Lower lobe of right lung (tissue), 2 donors: ENCODE measurements at places on chromosomes 1 and 21.

DNA sequence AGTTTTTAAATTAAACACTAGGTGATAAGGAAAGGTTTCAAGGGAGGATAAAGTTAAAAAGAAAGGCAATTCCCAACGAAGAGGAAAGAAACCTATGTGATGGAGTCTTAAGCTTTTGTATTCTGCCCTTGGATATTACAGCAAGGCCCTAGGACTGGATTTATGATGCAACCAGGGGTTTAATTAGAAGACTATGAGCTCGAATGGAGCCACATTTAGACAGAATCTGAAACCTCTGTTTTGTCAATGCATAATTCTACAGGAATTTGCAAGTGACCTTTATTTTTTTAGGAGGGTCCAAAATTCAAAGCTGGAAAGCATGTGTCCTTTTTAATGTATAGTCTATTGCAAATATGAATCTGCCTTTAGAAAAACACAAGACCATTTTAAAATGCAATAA lies 37.9 kb downstream of the TGFB2 start:
- DNase-seq, result no peak

- no peak for DNase-seq
Measured at GRCh38 chr1:238001818-238002217, 111.1 kb upstream of the ZP4 start.

DNA sequence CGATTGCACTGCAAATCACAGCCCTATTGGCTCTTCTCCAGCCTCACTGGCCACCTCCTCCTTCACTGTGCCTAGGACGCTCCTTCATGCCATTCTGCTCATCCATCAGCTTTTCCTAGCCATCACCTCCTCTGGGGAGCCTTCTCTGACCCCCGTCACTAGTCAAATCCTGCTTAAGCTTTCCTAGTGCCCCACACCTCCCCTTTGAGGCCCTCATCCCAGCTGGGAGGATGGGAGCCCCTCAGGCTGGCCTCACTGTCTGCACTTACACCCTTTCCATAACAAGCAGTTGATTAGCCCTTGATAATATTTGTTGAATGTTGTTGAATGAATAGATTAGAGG lies 50.7 kb downstream of the KLHDC7A start:
- no peak for DNase-seq

DNA sequence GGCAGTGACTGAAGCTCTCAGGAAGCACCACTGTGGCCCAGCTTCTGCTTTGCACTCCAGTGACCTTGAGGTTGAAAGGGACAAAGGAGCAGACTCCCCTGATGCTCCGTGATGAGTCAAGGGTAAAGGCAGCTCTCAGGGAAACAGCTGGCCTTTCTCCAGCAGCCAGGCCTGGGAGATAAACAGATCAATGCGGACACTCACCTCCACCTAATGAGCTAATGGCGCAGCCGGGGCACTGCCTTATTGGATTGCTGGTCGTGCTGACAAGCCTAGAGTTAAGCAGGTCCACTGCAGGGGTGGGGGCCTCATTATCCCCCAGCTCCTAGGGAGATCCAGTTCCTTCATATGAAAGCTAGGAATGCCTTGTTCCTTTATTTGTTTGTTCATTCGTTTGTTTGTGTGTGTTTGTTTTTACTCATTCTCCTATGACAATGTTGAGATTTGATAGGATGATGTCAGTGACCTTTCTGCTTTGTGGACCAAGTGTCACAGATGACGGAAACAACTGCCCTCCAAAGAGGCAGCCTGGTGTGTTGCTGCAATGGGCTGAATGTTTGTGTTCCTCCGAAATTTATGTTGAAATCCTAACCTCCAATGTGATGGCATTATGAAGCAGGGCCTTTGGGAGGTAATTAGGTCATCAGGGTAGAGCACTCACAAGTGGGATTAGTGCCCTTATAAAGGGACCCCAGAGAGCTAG lies 141.4 kb upstream of the BEND5 start:
- DNase-seq, result peak; percentile 41

DNA sequence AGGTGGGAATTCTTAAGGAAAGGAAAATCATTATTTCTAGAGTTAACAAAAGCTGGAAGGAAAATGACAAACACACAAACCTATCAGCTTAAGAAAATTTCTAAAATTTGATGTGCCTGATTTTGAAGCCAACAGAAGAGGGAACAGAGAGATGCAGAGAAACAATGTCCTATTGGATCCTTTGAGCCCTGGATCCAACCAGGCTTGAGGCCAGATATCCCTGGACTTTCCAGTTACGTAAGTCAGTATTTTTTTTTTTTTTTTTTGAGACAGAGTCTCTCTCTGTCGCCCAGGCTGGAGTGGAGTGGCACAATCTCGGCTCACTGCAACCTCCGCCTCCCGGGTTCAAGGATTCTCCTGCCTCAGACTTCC lies 648.9 kb downstream of the KIF26B start:
- DNase-seq, result no peak

- no peak for DNase-seq
Measured at GRCh38 chr21:15139898-15140297, 75.1 kb upstream of the NRIP1 start.

- no peak for DNase-seq
Measured at GRCh38 chr1:95323123-95323522, 89.1 kb downstream of the RWDD3 start.

DNA sequence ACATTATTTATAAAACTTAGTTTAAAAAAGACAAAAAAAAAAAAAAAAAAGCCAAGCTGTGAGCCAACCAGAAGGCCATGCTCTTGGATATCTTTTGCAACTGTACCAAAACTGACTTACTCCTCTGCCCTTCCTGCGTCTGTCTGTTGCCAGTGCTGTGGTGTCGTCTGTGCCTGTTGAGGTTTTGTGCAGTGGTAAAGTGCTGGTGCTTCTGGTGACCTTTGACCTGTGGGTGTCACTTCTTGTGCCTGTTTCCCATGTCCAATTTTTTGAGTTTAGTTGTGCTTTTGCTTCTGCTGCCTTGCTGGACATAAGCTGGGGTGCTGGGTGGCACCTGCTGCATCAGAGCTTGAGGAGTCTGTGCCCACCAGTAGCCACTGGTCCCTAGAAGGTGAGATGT lies 41.4 kb downstream of the RNF187 start:
- DNase-seq, result no peak

GRCh38 chr1:67646145-67647035 lies 38.6 kb upstream of the GADD45A start:
- no peak for DNase-seq

DNA sequence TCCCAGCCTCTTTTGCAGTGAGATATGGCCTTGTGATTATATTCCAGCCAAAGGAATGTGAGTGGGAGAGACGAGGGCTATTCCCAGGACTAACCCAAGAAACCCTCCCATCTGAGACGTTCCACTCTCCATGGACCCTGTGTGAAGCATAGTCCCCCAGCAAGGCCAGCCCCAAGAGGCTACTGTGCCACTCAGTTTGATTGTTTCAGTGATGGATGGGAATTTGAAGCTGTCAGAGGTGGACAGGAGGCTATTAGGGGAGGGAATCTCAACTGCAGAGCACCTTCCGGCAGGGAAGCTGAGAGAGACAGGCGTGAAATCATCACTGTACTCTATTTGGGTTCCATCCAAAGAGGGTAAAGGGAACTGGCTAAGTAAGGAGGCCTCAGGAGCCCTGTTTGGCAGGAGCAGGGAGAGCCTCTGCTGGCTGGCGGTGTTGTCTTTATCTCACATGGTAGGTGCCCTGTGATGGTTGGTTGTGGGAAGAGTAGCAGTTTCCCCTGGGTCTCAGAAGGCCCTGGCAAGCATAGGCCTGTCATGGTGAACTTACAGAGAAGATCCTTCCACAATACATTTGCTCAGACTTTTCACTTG lies 3.4 kb upstream of the TEX35 start:
- DNase-seq, result no peak

- DNase-seq, result no peak
Measured at GRCh38 chr21:28696844-28697410, 295.8 kb downstream of the LTN1 start.

- no peak for DNase-seq
Measured at GRCh38 chr1:220184506-220184905, 87.7 kb downstream of the RAB3GAP2 start.

GRCh38 chr1:37284053-37284452 lies 190.3 kb upstream of the ZC3H12A start:
- no peak for DNase-seq

- DNase-seq, result no peak
Measured at GRCh38 chr1:7253988-7254587, 468.8 kb downstream of the CAMTA1 start.

GRCh38 chr1:115829947-115830346 lies 11.0 kb downstream of the NHLH2 start:
- DNase-seq, result no peak

DNA sequence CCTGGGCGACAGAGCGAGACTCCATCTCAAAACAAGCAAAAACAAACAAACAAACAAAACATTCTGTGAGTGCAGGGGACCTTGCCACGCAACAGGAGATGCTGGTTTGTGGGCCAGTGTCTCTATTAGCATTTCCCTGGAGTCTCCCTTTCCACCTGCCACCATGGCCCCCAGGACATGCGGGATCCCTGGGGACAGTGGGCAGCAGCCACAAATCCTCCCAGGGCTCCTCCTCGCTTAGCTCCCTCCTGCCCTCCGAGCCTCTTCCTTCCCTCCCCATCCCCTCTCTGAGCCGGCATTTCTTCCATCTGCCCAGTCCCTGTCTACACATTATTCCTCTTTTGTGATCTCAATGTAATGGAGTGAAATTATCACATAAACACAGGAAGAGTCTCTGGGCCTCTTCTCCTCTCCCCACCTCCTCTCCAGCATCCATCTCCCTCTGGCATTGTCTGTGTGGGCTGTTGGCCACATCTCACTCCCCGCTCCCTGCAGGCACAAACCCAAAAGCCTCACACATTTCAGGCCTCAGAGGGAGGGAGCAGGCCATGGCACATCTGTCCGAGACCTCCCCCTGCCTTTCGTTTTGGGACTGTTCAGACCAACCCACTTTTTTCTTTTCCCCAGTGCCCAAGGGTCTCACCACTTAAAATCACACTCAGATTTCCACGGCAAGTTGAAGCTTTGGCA lies 144.3 kb downstream of the MIS18A start:
- no peak for DNase-seq

DNA sequence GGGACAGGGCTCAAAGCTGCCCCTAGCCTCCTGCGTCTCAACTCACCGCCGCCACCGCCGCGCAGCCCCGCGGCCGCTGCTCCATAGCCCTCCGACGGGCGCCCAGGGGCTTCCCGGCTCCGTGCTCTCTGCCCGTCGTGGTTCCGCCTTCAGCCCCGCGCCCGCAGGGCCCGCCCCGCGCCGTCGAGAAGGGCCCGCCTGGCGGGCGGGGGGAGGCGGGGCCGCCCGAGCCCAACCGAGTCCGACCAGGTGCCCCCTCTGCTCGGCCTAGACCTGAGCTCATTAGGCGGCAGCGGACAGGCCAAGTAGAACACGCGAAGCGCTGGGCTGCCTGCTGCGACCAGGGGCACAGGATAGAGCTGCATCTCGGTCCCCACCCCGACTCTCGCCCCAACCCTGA lies at the start of gene TNFRSF25:
TNFRSF25 (minus strand) TSS at position 151 of the 400 bp plus-strand sequence; CDS start at position 85, 66 bp downstream.
- no peak for DNase-seq

- DNase-seq, result no peak
Measured at GRCh38 chr1:10544239-10544638, 69.5 kb downstream of the PEX14 start.

DNA sequence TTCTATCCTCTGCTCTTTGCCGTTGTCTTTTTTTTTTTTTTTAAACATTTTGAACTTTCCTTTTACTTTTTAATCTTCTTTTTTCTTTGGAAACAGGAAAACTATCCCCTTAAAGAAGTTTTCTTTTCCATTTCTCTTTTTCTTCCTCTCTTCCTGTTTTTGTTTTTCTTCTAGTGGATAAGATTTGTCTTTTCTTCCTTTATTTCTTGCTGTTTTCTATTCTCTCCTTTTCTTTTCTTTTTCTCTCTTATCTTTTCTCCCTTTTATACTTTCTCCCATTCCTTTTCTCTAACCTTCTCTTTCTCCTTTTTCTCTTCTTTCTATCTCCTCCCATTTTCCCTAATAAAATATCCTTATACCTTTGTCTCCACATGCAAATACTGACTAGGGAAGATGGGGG lies 46.2 kb downstream of the PEX14 start:
- no peak for DNase-seq

GRCh38 chr1:152759453-152760173 lies 1.8 kb downstream of the KPRP start:
- DNase-seq, result no peak

GRCh38 chr1:14852291-14852690 lies 253.8 kb downstream of the KAZN start:
- no peak for DNase-seq

GRCh38 chr1:65044411-65044810 lies 78.1 kb upstream of the JAK1 start:
- no peak for DNase-seq

DNA sequence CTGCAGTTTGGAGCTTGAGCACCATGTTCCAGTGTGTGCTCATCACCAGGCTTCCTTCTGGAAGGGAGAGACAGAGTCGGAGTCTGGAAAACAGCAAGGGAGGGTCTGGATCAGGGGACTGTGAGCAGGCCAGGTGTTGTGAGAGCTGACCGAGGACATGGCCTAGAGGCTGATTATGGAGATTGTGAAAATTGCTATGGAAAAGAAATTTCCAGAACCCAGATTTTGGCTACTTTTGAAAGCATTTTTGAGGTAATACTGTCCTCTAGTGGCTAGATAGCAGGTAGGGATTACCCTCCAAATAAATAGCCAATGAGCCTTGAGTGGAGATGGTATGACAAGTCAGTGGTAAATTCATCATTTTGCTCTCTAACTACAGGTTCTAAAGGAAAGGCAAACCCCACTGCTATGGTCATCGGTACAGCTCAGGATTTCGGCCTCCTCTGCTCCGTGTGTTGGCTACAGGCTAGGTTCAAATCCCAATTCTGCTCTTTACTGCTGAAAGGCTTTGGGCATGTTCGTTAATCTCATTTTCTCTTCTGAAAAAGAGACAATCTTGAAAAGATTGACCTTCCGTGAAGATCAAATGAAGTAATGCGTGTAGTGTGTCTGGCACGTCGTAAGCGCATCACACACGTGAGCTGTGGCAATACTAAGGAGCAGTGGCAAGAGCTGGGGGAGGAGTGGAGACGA lies 1.0 kb upstream of the HAO2 start:
- DNase-seq, result no peak

DNA sequence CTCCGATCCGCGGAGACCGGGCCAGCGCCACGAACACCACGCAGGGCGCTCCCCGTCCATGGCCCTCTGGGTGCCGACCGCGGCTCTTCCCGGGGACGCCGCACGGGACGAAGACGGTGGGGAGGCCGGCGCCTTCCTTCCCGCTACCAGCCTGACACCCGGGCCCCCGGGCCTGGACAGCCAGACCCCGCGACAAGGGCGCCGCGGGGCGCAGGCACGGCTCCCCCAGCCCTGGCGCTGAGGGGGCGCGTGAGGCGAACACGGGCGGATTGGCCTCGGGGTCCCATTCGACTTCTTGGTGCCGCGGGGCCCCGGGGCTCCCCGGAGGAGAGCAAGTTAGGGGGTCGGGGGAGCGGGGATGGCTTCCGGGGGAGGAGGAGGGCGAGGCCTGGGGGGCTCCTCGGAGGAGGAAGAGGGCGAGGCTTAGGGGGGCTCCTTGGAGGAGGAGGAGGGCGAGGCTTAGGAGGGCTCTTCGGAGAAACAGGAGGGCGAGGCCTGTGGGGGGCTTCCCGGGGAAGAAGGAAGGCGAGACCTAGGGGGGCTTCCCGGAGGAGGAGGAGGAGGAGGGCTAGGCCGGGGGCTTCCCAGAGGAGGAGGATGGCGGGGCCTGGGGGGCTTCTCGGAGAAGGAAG lies 537 bp upstream of the KLHL17 start:
- DNase-seq, result no peak

DNA sequence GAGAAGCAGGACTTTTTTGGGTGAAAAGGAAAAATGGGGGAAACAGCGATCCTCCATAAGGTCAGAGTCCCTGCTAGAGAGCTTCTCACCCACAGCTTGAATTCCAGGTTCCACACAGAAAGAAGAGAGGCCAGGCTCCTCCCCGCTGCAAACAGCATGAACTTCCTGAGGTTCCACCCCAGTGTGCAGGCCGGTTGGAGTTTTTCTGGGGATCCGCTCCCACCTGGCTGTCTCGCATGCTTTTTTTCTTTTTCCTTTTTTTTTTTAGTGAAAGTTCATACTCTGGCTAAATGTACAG lies 595.1 kb upstream of the ZP4 start:
- no peak for DNase-seq
